ENCODE measurements at places on chromosomes 5 and 9. TPM values are rescaled to one million over a fixed set of nuclear protein-coding genes. Genes with fewer than 3 reads are reported as not detected.

DNA sequence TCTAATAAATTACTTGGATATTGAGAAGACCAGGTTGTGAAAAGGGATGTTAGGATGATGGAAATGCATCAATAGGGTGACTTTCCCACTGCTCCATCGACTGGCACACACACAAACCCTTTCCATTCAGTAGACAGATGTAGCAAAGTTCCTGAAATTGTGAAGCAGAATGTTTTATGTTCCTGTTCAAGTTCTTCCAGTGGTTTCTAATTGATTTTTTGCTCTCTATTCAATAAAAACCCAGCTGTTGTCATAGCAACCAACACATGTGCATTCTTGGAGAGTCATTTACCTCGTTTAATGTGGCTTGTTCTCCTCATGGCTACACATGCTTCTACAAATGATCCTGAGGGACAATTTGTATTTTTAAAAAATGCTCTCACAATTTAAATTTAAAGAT is 244.6 kb downstream of the RAB3C start:
- DNase-seq = no peak

The LCN9 gene
- not detected for total RNA-seq

DNA sequence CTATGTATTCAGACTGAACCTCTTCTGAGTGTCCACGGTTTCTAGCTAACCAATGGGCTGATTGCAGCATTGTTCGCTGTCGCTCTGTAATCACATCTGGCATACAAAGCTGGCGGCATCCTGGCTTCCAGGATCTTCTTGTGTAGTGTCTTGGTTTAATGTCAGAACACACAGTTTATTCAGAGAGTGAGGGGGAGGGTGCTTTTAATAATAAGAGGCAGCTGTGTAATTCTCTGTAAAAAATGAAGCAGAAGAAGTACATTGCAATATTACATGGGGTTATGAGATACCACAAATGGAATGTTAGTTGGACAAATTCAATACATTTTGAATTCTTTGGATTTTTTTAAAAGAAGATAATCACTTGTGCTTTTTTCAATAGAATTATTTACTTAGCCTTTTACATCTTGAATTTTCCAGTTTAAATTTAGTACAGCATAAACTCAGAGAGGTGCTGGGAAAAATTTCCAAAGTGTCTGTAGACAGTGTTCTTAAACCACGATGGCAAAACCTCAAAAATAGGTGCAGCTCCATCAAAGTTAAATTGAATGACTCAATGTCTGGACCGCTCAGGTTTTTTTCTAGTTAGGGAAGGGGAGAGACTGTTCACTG is 206.0 kb downstream of the PCSK1 start:
- DNase-seq = no peak

The RANBP3L gene
- total RNA-seq = not detected

DNA sequence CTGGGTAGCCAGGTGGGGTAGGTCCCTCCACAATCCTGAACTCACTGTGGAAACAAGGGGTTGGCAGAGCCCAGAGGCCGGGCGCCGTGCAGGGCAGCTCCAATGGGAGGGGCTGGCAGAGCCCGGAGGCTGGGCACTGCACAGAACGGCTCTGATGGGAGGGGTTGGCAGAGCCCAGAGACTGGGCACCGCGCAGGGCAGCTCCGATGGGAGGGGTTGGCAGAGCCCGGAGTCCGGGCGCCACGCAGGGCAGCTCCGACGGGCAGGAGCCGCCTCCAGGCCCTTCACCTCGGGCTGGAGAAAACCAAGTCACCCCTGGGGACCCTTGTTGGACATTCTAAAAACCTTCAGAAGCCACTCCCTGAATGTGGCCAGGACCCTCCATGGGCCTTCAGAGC is 9.3 kb downstream of the NACC2 start:
- DNase-seq = no peak

The TMEM252 gene
- not detected for total RNA-seq

DNA sequence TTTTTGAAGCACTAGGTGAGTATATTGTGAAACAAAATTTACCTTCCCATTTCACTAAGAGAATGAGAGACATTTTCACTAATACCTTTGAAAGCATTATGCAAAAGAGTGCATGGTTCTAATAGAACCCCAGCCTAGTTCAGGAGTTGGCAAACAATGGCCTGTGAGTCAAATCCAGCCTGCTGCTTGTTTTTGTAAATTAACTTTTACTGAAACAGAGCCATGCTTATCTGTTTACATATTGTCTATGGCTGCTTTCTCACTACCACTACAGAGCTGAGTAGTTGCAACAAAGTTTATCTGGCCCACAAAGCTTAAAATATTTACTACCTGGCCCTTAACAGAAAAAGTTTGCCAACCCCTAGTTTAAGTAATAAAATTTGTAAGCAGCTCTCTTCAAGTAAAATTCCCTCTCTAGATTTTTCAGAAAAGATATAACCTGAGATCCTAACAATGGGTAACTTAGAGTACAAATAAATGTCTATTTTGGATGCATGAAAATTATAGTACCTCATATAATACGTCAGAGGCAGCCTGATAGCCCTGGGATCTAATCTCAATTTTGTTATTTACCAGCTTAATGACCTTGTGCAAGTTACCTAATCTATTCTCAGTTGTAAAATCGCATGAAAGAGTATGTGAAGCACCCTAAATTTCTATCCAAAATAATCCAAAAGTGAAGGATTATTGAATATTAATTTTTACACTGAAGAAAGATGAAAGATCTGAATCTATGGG is 50.7 kb upstream of the ARL15 start:
- DNase-seq = no peak

The FOXD4L4 gene
- not detected for total RNA-seq

Measured in GM23338 (cell line).